NCI-H1092 (cell line): ENCODE measurements at places on chromosomes 2 and 18.

GRCh38 chr2:64244037-64244416, 99.8 kb upstream of the PELI1 start:
- no peak for DNase-seq

DNA sequence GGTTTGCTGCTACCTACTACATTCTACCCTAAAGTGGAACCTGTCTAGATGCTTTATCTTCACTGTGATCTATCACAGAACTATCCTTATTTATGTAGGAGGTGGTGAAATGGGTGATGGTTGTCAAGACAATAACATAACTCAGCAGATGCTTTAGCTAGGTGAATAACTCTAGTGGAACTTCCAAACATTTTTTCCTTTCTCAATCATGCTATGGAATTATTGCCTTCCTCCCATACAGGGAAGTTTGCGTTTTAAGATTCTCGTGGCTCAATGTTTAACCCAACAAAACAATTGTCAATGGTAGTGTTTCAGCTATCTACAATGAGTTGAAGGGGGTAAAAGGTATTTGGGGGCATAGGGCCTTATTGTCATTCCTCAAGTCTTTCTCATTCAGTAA, 82.6 kb upstream of the GLI2 start:
- DNase-seq: no peak

DNA sequence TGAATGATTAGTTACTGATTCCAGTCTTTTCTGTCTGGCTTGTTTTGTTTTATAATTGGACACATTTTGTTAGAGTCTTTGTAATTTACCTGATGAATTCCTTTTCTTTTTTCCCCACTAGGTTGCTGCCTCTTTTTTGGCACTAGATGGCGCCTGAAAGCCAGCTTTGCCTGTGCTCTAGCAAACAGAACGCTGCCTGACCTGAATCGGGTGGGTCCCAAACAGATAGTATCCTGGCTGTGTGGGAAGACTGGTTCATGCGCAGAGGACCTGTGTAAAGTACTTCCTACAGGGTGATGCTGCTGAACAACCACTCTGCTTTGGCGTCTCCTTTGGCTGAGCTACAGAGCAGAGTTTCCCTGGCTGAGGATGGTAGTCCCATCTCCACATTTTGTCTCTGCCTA, 288.2 kb downstream of the IKZF2 start:
- DNase-seq: no peak

GRCh38 chr2:185787227-185788145, 48.9 kb downstream of the FSIP2 start:
- no peak for DNase-seq

DNA sequence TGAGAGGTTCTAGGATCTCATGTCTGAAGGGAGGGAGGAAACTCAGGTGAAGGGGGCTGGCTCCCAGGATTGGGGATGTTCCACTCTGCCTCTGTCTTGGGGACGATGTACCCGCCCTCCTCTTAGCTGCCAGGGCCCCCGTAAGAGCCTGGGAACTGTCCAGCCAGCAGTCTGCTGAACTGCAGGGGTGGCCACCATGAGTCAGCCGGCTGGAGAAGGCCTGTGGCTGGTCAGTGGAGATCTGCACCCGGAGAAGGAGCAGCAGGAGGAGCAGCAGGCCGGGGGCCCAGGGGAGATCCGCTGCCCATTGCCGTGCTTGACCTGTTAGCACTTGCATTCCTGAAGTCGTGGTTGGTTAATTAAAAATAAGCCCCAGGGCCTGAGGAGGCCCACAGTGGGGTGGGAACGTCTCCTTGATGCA, 180.3 kb downstream of the TFCP2L1 start:
- no peak for DNase-seq

DNA sequence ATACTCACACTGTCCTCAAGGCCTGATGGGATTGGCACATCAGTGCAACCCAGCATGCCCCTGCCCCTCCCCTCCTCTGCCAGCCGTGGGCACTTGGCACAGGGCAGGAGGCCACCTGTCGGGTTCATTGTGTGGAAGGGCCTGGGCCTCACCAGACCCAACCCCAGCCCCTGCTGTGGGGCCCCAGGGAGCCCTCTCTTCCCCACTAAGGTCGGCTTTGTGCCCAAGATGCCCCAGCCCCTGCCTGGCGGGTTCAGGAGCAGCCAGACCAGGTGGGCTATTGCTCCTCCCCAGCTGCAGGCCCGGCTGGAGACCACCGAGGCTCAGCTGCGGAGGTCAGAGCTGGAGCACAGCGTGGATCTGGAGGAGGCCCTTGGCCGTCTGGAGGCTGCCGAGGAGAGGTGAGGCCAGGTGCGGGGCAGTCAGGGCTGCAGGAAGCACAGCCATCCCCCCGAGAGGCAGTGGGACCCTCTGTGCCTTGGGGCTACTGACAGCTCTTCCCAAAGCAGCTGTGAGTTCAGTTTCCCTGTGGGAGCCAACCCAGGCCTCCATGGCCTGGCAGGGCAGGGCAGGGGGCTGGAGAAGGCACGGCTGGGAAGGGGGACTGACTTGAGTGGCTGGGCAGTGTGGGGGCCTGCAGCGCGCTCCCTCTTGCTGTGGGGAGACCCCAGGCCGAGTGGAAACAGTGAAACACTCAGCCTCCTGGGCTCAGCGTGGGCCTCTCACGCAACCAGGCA, 16.3 kb downstream of the CROCC2 start:
- DNase-seq: no peak

- no peak for DNase-seq
Measured at GRCh38 chr18:74702950-74703349, 105.3 kb downstream of the ZNF407 start.

DNA sequence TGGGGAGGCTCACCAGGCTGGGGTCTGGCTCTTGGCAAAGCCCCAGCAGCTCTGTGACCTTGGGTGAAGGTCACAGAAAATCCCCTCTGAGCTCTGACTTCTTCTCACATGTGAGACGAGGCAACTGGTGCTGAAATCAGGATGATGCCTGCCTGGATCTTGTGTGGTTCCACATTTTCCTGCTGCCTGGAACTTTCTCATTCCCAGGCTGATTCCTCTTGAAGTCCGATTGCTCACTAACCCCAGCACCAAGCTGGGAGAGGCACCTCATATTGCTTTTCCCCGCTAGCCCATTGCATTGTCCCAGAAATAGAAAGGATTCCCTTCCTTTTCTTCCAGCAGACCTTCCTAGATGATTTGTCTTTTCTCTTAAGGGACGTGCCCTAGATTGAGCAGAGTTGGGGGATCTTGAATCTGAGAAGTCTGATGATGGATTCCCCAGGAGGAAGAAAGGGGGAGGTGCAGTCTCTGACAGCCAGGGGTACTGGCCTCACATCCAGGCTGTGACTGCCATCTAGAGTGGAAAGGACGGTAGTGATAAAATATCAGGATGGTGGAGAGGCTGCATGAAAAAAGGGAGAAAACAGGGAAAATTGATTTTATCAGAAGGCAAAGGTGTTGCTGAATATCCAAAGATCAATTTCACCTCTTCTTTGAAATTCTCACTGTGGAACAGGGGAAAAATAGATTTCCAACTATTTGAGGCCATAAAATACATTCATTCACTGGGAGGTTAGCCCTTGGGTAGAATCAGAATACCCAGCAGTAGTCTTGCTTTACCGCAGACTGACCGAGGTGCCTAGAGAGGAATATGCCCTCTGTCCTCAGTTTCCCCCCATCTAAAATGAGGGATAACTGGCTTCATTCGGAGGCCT, 96.3 kb downstream of the FAM210A start:
- DNase-seq: peak; percentile 16

DNA sequence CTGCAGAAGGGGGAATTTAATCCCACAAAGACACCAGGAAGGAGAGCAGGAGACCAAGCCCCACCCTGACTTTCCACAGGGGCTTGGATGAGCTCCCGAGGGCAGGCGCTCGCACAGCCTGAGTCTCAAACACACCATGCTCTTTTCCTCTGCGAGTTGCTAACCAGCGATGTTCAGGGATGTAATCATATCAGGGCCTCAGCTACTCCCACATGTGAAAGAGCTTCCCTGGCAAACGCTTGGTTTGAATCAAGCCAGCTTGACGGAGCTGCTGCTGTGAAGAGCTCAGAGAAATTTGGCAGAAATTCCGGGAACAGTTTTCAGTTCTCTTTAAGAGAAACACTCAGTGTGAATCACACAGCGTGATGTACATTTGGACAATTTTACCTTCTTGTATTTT, 385.8 kb downstream of the GALR1 start:
- DNase-seq: peak; percentile 13

DNA sequence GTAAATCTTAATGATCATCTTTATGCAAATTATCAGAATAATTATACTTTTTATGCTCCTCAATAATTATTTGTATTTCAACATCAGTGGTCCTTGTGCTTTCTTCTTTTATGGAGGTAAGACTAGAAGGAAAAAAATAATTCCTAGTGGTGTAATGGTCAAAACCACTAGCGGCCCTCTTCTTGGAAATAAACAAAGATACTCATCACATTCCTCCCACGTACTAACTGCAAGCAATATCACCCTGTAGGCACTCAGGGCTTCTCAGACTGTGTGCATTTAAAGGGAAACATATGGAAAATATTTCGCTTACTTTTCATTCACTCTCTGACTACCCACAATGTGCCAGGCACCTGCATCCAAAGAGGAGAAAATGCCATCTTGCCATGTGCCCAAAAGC, 263.7 kb downstream of the DOK6 start:
- DNase-seq: no peak

DNA sequence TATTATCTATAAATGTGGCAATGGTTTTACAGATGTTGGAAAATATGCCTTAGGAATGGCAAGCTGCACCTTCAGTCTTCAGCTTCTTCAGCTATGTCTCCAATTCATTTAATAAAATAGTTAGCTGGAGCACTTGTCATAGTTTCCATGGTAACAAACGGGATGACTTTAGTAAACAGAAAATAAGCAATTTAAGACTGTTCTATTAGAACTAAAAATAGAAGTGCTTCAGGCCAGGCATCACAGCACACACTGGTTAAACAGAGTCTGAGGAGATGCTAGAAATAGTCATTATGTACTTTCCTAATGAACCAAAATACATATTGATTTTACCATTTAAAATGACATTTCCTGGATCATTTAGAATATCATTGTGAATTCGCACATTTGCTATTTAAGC, 195.0 kb downstream of the GCA start:
- no peak for DNase-seq

- DNase-seq: no peak
Measured at GRCh38 chr2:36478332-36478738, 119.6 kb downstream of the FEZ2 start.

GRCh38 chr2:172040311-172040710, 40.6 kb downstream of the METAP1D start:
- DNase-seq: no peak

GRCh38 chr2:238243496-238244076, 3.7 kb upstream of the HES6 start:
- no peak for DNase-seq

DNA sequence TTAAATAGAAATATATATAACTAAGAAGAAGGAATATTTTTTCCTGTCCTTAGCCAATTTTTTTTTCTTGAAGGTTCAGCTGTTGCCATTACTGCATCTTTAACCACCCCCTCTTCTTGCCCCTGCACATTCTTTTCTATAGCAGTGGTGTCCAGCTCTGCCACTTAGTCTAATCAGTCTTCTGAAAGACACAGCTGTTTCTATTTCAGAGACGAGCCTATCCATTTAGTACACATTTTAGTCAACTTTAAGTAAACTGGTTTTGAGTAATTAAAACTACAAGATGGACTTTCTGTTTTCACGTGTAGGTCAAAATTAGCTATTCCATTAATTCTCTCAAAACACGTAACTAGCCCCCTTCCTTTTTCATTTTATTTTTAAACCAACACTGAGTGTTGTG, 21.0 kb downstream of the SPOPL start:
- no peak for DNase-seq

GRCh38 chr2:95320986-95321767, 24.0 kb downstream of the KCNIP3 start:
- no peak for DNase-seq

DNA sequence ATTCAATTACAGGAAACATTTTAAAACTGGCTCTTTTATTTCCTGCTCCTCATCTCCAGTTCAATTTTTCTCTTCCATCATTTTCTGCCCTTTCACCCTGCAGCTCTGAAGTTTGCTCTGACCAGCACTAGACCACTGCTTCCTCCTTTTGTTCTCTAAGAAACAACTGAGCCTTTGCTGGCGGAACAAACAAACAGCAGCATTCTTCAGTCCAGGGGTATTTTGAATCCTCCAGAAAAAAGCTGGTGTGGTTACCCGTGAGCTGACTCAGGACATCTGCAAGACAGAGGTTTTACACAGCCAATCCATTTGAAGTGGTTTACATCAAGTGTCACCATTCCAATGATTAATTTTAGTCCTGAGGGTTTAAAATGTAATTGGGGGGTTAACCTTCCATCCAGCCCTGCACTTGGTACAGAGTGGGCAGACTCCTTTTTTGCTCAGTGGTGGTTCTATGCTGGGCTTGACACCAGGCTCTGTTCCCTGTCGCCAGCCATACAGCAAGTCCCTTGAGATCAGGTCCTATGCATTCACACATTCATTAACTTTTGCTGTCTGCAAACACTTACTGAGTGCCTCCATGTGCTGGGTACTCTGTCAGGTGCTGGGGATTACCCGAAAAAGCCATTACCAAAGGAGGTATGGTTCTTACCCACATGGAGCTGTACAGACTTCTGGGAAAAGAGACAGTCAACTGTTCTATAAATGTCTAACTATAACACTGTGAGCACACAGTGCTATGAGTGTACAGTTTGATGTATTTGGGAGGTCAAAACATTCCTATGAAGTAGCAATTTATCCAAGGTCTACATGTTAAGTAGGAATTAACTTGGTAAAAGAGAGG, 909.4 kb upstream of the GYPC start:
- DNase-seq: no peak

- no peak for DNase-seq
Measured at GRCh38 chr18:23453680-23454058, 582 bp downstream of the RIOK3 start.

DNA sequence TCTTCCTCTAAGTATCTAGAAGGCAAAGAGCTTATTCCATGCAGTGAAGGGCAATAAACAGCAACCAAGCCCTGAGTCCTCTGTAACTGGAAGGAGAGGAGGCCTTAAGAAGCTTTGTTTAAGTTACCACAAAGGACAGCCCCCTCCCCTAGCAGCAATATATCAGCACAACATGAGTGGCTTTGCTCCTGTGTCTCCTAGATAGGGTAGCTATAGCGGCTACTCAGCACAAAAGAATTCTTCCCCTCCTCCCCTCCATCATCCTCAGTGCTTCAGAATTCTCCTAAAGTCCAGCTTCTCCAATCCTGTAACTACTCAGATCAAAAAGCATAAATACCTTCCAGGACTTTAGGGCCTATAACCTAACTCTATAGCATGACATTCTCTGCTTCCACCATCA, 16.5 kb downstream of the SUMO1 start:
- no peak for DNase-seq

GRCh38 chr2:174775571-174775980, 11.3 kb upstream of the CHRNA1 start:
- no peak for DNase-seq

GRCh38 chr18:3151399-3152264, 68.1 kb downstream of the MYOM1 start:
- no peak for DNase-seq

DNA sequence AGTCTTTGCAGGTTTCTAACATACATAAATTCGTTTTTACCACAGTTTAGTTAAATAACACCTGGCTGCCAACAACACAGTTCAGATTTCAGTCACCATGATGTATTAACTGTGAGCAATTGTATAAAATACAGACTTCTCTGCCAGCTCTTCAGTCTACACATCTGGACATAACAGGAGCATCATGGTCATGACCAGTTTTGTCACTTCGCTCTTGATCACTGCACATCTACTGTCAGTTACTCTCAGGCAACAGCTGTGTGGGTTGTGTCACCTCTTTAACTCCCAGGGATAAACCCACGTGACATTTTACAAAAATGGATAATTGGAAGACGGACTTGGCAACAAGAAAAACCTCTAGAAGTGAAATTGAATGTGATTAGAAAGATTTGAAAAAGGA, 30.3 kb downstream of the CD8A start:
- DNase-seq: no peak

- no peak for DNase-seq
Measured at GRCh38 chr2:238576674-238577073, 149.9 kb downstream of the ASB1 start.
